IMR-90 (cell line): ENCODE measurements at places on chromosomes 12 and 14. TPM values are rescaled to one million over a fixed set of nuclear protein-coding genes. Genes with fewer than 3 reads are reported as not detected.

DNA sequence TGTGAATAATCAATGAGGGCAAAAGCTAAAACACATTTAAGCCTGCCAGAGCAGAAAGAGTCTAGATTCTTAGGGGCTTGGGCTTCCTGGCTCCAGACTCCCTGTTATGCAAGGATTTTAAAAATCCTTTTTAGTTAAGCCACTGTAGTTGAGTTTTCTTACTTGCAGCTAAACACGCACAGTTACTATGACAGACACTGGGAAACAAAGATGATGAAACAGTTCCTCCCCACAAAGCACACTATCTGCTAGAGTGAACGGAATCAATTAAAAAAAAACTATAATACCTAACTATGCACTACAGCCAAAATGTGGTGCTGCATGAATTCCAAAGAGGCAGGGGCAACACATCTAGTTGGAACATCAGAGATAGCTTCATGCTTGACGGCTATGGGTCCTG is 28.2 kb downstream of the RPS6KA5 start:
- H3K27ac ChIP-seq = no peak overlapping the region
- H3K36me3 ChIP-seq = no peaks in the 10 kb centered on the region
- H3K4me3 ChIP-seq = no peak overlapping the region
- no peaks in the 10 kb centered on the region for H3K4me1 ChIP-seq

DNA sequence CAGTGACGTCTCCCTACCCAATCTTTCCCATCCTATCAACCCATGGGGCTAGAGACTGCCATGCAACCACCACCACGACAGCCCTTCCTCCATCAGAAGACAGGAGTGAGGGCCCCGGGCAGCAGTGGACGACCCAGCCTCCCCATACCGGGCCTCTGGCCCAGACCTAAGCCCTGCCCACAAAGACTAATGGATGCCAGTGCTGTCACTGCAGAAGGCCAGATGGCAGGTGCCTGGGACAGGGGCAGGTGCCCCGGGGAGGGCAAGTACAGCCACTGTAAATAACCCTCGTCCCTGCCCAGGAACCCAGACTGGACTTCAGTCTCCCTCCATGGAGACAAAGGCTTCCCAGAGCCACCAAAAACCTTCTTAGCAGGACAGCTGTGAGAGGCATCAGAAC is 20.3 kb upstream of the HSPB8 start:
- no peaks in the 10 kb centered on the region for H3K36me3 ChIP-seq
- H3K4me3 ChIP-seq = no peak overlapping the region
- H3K4me1 ChIP-seq = no peaks in the 10 kb centered on the region
- no peak overlapping the region for H3K27ac ChIP-seq
- no peak for DNase-seq
- no peaks in the 10 kb centered on the region for H3K27me3 ChIP-seq

- peaks cover 6% of the 10 kb centered on the region for H3K4me1 ChIP-seq
- no peaks in the 10 kb centered on the region for H3K36me3 ChIP-seq
- no peaks in the 10 kb centered on the region for H3K27me3 ChIP-seq
- no peak for DNase-seq
- no peak overlapping the region for H3K4me3 ChIP-seq
Observed at GRCh38 chr12:103827911-103828391, 13.1 kb downstream of the NT5DC3 start.

Gene PRR4
- total RNA-seq = 0.72 and 0.83 TPM in 2 replicates

Gene SLC38A4
- total RNA-seq = 2.3 and 2.8 TPM in 2 replicates

Gene PLEKHG3
- total RNA-seq = 4.4 and 8.2 TPM in 2 replicates
